ENCODE measurements at places on chromosomes 2 and 18.

DNA sequence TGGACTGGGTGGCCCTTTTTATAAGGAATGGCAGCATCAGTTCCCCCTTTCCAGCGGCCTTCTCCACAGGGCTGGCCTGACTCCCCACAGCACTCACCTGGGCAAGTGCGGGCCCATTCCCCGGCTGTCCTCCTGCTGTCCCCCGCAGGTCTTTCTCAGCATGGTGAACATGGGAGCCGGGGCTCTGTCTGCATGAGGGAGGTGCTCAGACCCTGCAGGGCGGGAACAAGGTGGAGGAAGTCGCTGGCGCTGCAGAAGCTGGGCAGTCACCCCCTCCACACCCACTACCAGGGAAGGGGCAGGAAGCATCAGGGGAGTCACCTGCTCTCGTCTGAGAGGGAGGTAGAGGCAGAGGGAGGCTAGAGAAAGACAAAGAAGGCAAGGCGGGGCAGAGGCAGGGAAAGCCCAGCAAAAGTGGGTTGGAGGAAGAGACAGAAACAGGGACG, 12.2 kb downstream of the HES6 start:
- DNase-seq, result no peak

GRCh38 chr2:108575132-108575966, 41.1 kb downstream of the LIMS1 start:
- peak; percentile 44 for DNase-seq

DNA sequence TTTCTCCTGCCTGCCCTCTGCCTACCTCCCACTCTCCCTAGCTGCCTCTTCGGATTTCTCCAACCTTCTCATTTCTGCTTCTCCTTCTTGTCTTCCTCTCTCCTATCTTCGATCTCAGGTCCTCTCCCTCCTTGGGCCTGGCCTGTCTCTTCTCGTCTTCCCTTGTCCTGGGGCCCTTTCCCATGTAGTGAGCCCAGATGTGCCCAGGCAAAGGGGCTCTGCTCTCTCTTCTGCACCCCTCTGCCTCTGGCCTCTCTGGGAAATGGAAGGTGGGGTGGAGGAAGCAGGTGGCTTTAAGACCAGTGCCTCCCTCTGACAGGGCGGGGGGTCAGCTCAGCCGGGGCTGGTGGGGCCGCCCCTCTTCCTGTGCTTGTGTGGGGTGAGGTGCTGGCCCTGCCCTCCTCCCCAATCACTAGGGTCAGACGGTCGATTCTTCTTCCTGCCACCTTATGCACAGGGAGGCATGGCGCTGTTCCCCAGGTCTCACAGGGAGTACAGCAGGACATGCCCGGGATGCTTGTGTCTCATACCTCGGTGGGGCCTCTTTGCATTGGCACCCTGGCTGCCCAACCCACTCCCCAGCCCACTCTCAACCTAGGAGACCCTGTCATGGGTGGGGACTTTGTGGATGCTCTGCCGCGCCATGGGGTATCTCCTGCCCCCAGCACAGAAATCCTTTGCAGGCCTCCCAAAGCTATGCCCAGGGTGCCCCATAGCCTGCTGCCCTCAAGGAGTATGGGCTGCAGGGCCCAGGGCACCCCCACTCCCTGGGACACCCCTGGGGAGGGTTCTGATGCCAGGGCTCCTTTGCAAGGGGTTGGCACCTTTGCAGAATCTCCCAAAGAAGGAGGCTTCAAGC, 213.8 kb upstream of the HAAO start:
- no peak for DNase-seq

DNA sequence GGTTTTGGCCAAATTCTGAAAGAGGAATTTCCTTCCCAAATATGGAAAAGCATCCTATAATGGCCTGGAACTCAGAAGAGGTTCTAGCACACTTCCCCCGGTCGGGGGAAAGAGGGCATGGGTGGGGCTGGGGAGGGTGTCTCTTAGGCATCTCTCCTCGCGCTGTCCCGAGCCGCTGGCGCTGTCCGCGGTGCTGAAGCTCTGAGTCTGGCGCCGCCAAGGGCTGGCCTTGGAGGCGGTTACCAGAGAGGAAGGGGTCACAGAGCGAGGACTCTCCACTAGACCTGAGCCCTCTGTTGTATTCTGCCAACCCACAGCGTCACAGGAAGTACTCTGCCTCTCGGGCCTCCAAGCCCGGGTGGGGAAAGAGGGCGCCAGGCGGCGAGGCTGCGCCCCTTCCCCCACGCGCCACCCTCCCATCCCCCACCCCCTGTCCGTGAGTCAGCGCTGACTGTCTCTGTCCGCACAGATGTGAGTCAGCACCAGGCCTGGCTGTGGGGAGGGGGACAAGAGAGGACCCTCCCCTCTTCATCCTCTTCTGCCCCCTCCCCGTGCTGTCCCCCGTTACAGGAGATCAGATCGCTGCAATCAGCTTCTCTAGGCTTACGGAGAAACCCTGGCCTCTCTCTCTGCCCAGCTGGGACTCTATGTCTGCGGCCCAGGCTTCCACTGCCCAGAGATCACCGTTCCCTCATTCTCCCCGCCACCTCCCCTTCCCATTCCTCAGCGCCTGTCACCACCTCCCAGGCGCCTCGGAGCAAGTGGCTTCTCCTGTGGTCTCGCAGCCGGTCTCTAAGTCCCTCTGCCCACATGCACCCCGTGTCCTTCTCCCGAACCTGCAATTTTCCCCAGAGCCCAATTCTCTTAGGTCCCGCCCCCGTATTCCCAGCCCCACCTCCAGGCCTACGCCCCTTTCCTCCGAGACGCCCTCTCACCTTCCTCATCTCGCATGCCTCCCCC, 779 bp downstream of the PTPRN start:
- peak; percentile 46 for DNase-seq

GRCh38 chr2:159549234-159549633, 67.1 kb downstream of the BAZ2B start:
- no peak for DNase-seq

DNA sequence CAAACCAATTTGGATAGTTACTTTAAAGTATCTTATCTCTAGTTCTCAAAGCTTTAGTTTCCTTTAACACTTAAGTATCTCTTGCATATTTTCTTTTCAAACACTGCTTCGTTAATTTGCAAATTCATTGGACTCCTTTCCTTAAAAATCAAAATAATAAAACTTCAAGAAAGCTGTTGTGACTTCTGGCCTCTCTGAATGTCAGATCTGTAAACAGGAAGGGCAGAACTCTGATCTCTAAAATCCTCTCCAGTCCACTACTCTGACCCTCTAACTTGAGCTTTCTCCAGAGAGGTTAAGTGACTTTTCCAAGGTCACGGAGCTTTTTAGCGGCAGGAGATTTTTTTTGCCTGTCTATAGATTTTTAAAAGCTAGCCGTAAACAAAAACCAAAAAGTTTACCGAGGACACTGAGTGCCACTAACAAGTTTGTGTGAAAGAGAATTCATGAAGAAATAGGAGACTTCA, 155.5 kb downstream of the TGIF1 start:
- DNase-seq, result no peak

- DNase-seq, result no peak
These were observed 657.6 kb upstream of the SYT4 start for GRCh38 chr18:43934781-43935471.

GRCh38 chr18:59871711-59872362, 28.0 kb upstream of the PMAIP1 start:
- no peak for DNase-seq
